ENCODE measurements at places on chromosomes 13 and 19.
A peak's percentile ranks its signal among the peaks of the same experiment; 100 is the strongest.

GRCh38 chr13:113584205-113584869 lies at the start of gene TFDP1:
Gene TFDP1 (plus strand): TSS chr13:113584753. CDS start chr13:113585838, 1,085 bp downstream.
- peak; percentile 86 for DNase-seq

- DNase-seq = no peak
Observed at GRCh38 chr19:34994643-34995541, 5.2 kb upstream of the GRAMD1A start.

GRCh38 chr19:39554701-39555311 lies 14.8 kb upstream of the EID2 start:
- no peak for DNase-seq

GRCh38 chr19:29645491-29645867 lies 19.8 kb upstream of the PLEKHF1 start:
- no peak for DNase-seq

GRCh38 chr13:70218618-70219017 lies 110.4 kb upstream of the KLHL1 start:
- no peak for DNase-seq

GRCh38 chr19:17865364-17866311 lies 5.9 kb downstream of the RPL18A start:
- no peak for DNase-seq

GRCh38 chr13:76886005-76886291 lies 257 bp downstream of the KCTD12 start:
- DNase-seq = no peak

DNA sequence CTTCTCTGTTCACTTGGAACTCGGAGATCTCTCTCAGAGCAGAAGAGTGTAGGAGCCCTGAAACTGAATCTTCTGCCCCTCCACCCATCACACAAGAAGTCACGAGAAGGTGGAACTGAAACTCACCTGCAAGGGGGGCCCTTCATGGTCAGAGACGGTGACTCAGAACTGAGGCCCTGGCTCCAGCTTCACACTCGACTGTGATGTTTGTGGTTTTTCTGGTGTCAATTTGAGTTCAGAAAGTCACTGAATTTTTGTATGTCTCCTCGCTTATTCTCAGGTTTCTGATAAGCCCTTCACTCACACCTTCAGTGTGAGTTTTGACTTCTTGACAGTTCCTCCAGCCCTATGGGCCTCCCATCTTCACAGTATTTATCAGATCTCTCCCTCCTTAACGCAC lies 23.1 kb downstream of the SIGLEC5 start:
- DNase-seq = no peak

DNA sequence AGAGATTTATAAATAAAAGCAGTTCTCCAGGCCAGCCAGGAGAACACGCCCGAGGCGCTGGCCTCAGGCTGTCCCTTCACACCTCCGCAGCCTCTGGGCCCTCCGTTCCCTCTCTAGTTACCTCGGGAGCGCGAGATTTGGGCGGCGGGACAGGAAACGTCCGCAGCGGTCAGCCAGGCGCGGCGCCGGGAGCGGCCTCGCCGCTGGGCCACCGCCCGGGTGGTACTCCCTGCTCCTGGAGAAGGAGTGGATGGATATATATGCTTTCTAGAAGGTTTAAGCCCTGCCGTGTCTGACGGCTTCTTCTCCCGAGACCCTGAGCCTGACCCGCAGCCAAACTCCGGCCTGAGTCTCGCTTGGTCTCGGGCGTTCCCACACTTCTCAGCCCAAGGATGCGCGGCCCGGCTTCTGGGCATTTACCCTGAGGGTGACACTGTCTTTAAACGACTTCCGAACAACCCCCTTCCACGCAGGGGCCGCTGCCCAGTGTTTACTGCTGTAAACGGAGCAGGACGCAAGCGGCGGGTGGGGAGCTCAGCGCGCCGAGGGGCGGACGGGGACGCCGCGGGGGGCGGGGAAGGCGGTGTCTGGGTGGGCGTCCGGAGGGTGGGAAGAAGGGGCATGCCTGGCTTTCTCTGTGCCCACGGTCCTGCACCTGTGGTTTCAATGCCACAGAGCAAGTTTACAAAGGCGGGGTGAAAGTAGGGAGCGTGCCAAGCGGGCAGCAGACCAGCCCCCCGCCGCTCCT lies 2.0 kb upstream of the ZIC2 start:
- no peak for DNase-seq

DNA sequence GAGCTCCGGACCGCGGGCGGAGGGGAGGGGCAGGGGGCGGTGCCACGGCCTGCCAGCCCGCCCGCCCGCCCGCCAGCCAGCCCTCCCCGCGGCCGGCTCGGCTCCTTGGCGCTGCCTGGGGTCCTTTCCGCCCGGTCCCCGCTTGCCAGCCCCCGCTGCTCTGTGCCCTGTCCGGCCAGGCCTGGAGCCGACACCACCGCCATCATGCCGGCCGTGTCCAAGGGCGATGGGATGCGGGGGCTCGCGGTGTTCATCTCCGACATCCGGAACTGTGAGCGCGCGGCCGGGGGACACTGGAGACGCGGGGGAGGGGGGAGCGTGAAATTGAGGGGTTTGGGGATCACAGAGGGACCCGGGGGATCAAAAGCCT lies at the start of gene AP2A1:
TSS of gene AP2A1 (plus strand) at position 72 of the 370 bp plus-strand sequence. CDS start at position 205, 133 bp downstream.
- no peak for DNase-seq

- DNase-seq = no peak
Observed at GRCh38 chr19:16376241-16376640, 51.6 kb downstream of the KLF2 start.

GRCh38 chr13:112446347-112446861 lies 70.2 kb downstream of the SPACA7 start:
- no peak for DNase-seq

- no peak for DNase-seq
Observed at GRCh38 chr13:98685146-98685545, 67.3 kb downstream of the SLC15A1 start.

GRCh38 chr13:44211286-44211685 lies 162.3 kb upstream of the SERP2 start:
- peak; percentile 87 for DNase-seq

DNA sequence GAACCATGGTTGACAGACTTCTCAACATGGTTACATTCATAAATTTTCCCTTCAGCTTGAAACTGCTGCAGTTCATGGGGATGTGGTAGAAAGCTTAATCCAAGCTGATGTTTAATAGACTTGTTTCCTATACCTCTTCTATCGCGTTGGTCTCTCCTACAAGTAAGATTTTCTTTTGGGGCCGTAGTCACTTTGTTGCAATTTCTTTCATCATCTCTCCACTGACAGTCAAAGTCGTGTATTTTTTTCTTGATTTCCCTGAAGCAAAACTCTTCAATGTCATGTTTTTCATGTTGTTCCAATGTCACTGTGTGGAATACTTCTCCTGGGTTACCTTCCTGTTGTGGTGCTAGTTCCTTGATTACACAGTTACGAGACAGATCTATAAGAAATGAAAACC lies 6.3 kb upstream of the ZNF160 start:
- no peak for DNase-seq

DNA sequence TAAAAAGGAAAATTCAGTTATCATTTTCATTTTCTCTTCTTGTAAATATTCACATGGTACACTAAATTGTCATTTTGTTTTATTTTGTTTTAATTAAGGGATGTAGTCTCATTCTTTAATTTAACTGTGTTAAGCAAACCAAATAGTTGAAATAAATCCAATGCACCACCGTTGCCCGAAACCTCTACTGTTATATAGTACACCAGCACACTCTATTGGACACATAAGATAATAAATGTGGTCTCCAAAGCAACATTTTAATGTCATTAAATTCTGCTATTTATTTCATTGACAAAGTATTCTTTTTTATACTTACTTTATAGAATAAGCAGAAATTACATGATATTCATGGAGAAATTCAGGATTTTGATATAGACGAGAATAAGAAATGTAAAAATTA lies 156.4 kb upstream of the FREM2 start:
- no peak for DNase-seq

- DNase-seq = no peak
Observed at GRCh38 chr13:73819711-73820110, 314.5 kb downstream of the KLF12 start.

GRCh38 chr13:50283017-50283416 lies 267.8 kb downstream of the KCNRG start:
- DNase-seq = no peak

DNA sequence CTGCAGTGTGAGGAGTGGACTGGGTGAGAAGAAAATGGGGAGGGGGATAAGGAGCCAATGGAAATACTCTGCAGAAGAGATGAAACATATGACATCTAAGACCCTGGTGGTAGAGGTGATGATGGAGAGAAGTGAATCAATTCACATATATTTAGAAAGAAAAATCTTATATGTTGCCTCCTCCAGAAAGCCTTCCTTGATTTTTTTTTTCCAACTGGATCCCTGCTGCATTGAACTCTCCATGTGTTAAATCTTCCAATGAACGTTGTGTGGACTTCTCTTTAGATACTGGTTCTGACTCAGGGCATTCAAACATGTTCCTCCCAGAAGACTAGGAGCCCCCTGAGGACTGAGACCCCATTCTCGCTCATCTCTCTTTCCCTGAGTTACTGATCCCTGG lies 348.3 kb downstream of the TSHZ3 start:
- no peak for DNase-seq

GRCh38 chr13:29901710-29902631 lies 51.6 kb upstream of the UBL3 start:
- no peak for DNase-seq

All from putamen (tissue), 1 donor.